ENCODE measurements at places on chromosomes 6 and 20.

DNA sequence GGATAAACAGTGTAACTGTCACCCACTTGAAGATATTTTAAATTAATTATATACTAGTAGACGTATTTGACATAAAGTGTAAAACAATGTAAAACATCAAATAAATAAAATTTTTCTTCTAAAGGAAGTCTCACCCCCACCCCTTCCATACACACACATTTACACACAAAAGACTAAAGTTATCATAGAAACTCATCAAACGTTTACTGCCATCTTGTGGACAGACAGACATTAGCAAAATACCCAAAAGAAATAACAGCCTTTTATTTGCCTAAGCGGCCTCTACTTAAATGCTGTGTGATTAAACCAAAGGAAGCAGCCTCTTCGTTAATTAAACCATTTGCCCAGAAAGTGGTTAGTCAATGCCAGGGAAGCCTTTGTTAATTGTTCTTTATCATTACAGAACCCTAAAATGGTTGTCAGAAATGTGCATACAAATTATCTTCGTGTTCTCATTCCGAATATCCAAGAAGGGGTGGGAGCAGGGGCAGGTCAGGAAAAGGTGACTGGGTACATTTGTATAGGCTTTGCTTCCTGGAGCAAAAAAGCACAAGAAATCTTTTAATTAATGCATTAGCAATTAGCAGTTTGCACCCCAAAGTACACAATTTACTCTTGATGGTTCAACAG lies 176.2 kb upstream of the SASH1 start:
- DNase-seq = no peak

DNA sequence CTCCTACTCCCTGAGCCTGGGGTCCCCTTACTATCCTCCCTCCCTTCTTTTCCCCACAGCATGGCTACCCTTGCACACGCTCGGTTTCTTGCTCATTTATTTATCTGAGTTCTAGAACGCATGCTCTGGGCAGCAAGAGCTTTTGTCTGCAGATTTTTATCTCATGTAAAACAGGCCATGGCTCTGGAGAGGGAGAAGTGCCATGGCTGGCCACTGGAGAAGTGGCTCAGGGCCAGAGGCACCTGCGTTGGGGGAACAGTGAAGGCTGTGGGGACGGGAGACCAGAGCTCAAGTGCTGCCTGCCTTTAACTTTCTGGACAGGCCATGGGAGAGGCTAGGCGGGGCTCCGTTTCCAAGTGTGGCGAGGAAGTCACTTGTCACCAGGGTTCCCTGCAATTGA lies 177.7 kb upstream of the SULF2 start:
- DNase-seq = no peak

GRCh38 chr20:40335437-40335836 lies 353.6 kb downstream of the MAFB start:
- no peak for DNase-seq

GRCh38 chr20:36827541-36828279 lies 48.2 kb upstream of the TLDC2 start:
- no peak for DNase-seq

- DNase-seq = no peak
Observed at GRCh38 chr6:124968401-124968800, 6.2 kb downstream of the RNF217 start.

GRCh38 chr20:59253325-59253724 lies 47.1 kb upstream of the EDN3 start:
- peak; percentile 21 for DNase-seq

GRCh38 chr6:35486005-35486925 lies 10.6 kb downstream of the TEAD3 start:
- no peak for DNase-seq

DNA sequence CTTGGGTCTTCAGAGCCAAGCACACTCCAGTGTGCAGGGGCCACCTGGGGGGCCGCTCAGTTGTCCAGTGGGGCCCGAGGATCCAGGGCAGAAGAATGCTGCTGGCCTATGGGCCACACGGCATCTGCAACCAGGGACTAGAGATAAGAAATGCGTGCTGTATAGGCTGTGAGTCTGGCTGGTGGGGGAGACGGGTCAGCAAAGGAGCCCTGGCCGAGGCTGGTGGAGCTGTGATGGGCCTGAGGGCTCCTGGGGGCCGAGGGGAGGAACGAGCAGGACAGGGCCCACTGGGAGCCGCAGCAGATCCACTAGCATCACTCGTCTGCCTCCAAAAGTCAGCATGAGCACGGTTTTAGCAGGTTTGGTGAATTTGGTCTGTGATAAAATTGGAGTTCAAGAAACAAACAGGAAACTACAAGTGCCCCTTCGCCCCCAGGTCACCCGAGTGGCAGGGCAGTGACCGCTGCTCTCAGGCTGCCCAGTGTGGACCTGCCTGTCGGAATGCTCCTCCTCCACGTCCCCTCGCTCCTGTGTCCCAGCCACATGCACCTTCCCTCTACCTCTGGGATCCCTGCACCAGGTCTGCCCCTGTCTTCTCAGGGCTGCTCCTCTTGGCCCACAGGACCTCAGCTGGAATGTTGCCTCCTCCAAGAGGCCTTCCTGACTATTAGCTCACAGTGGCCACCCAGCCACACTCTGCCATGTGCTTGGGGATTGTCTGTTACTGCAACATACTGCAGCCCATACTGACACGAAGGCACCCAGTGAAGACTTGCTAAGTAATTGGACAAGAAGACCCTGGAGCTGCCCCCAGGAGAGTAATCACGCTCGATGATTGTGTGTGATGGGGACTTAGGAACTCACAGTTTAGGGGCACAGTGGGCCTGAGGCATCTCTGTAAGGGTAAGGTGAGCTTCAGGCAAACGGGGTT lies 10.9 kb downstream of the ACSS1 start:
- no peak for DNase-seq

DNA sequence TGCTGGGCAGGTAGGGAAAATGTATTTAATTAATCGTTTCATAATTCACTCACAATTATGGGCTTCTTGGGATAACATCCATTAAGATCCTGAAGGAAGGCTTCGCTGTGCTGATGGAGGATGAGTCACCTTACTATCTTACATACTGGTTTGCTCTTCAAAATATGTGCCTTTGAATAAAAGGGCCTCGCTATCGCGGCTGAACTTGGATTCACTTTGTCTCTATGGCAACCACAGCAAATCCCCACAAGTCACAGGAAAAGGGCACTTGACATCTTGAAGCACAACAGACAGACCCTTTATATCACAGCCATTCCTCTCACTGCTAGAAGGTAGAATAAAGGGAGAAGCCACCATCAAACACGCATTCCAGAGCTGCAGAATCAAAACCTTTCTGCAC lies 141.3 kb upstream of the MYLIP start:
- DNase-seq = no peak

- DNase-seq = no peak
Observed at GRCh38 chr20:59573837-59574236, 30.5 kb upstream of the PHACTR3 start.

- no peak for DNase-seq
Observed at GRCh38 chr6:144314003-144314485, 28.9 kb downstream of the UTRN start.

DNA sequence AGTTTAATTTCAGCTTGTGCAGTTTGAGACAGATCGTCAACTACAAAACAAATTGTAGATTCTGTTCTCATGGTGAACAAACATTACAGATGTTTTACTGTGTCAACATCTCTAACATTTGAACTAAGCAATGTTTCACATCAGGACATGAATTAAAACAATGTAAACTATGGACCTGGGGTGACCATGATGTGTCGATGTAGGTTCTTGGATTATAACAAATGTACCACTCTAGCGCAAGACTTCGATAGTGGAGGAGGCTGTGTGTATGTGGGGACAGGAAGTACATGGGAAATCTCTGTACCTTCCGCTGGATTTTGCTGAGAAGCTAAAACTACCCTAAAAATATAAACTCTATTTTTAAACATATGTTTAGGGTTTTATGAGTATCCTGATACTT lies 17.1 kb downstream of the HIVEP2 start:
- DNase-seq = no peak

GRCh38 chr6:134026597-134026996 lies 25.8 kb downstream of the SLC2A12 start:
- DNase-seq = no peak

GRCh38 chr6:160297310-160297709 lies 38.7 kb upstream of the SLC22A2 start:
- DNase-seq = no peak

- DNase-seq = no peak
Observed at GRCh38 chr6:67811239-67812037, 823.6 kb upstream of the ADGRB3 start.

DNA sequence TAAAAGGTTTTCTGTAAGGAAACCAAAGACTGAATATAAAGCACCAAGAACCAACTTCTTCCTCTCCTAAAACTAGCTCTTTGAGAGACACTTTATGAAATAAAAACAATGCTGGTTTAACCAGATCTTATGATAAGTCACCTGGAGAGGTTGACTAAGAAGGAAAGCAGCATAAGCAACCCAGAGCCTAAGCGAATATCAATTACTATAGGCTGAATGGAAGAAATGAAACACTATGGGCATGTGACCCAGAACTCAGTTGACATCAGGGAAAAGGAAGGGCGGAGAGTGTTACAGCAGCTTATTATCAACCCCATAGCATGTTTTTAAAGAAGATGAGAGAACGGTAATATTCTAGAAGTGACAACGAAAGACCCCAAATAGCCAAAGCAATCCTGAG lies 94.1 kb upstream of the STMND1 start:
- no peak for DNase-seq

GRCh38 chr6:134358320-134358719 lies 40.4 kb upstream of the SGK1 start:
- no peak for DNase-seq

DNA sequence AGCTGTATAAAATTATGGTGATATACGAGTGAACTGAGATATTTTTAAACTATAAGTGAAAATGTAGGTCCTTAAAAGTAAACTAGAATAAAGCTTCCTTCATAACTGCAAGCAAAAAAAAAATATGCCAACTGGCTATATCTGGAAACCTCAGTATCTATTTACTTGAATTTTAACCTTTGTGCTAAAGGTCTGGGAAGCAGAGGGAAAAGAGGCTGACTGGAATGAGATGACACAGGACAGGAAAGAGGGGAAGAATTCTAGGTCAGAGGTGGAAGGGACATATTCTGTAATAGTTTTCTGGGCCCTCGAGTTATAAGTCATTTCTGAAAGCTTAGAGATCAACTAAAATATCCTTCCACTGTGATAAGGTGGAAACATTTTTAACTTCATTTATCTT lies 46.8 kb downstream of the AIG1 start:
- DNase-seq = no peak

GRCh38 chr20:237929-238328 lies 10.9 kb downstream of the DEFB129 start:
- peak; percentile 10 for DNase-seq

- DNase-seq = no peak
Observed at GRCh38 chr6:14412026-14412425, 294.5 kb downstream of the CD83 start.

GRCh38 chr6:151539506-151540268 lies 45.9 kb downstream of the CCDC170 start:
- DNase-seq = no peak

DNA sequence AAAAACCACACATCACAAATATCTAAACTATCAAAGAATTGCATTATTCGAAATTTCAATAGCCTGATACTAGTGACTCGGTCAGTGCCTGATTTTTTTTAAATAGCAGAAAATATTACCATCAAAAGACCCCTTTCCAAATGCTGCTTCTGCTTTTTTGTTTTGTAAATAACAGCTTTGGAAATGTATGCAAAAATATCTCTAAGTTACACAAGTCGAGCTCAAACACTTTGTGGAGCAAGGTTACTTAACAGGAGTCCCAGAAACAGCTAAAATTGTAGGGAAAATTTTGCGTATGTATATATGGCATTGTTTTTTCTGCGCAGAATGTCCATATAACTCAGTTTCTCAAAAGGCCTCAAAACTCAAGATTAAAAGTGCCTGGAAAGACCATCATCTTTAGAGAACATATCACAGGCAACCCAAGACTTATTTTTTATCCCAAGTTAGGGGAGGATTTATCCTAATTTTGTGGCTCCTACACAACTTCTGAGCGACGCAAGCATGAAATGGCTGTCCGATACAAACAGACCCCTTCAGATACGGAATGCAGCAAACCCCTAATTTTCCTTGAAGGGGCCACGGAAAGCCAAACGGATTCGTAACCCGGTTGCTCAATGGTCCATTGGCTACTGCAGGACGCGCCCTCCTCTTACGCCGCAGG lies 1.3 kb downstream of the CEP85L start:
- DNase-seq = no peak

DNA sequence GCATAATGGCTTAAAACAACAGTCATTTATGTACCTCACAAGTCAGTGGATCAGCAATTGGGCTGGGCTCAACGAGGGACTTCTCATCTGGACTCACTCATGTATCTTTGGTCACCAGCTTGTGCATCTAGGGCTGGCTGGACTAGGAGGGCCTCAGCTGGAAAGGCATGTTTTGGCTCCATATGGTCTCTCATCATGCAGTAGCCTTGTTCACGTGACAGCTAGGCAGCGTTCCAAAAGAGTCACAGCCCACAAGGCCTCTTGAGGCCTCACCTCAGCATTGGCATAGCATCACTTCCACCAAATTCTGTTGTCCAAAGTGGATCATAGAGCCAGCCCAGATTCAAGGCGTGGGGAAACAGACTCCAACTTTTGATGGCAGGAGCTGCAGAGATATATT lies 110.1 kb downstream of the MAFB start:
- DNase-seq = no peak

DNA sequence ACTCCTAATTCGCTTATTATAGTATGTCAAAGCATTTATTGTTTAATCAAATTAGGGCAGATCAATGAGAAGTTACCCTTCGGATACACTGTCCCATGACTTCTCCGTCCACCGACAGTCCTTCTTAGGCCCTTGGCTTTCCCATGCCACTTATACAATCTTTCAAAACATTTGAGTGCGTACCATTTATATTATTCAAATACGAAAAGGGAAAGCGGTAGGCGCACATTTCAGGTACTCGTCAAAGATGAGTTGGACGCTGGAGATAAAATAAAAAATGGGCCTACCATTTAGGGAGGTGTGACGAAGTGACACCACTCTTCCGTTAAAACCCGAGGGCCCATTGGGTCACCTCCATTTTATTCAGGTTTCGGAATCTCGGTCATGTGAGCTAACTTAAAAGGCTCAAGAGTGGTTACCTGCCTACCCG lies 542 bp upstream of the AFG1L start:
- no peak for DNase-seq

DNA sequence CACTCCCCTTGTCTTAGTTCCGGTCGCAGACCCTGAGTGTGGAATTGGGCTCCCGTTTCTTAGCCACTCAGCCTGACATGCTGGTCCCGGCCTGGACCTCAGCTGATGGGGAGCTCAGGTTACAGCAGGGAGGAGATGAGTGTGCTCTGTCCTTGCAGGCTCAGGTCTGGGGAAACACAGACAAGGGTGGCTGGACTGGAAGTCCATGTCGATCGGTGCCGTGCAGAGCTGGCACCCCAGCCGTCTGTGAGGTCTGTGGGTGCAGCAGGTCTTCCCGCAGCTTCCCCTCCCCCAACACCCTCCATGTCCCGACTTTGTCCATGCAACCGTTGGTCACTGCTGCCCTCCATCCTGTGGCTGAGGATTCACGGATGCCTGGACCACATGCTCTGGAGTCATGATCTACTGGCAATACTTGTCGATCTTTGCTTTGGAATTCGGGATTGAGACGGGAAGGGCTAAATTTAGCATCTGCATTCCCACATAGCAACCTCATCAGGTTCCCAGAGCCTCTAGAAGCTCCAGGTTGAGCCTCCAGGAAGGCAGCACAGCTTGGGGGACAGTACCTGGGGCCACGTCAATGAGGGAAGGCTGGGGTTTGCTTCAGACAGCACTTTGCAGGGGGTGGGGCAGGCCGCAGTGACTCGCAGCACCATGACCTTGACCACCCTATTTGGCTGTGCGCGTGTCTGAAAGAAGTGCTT lies 118.8 kb downstream of the PSMB1 start:
- no peak for DNase-seq
